Stimulated activated CD8-positive, alpha-beta memory T cell treated with anti-CD3 and anti-CD28 coated beads, Interleukin-4, amount 100 ng/mL, for 4 hours (primary cell): ENCODE measurements at places on chromosomes 2 and 18.
A peak's percentile ranks its signal among the peaks of the same experiment; 100 is the strongest.

- DNase-seq, result no peak
These were observed 280.5 kb downstream of the CAMKMT start for GRCh38 chr2:44642123-44642857.

DNA sequence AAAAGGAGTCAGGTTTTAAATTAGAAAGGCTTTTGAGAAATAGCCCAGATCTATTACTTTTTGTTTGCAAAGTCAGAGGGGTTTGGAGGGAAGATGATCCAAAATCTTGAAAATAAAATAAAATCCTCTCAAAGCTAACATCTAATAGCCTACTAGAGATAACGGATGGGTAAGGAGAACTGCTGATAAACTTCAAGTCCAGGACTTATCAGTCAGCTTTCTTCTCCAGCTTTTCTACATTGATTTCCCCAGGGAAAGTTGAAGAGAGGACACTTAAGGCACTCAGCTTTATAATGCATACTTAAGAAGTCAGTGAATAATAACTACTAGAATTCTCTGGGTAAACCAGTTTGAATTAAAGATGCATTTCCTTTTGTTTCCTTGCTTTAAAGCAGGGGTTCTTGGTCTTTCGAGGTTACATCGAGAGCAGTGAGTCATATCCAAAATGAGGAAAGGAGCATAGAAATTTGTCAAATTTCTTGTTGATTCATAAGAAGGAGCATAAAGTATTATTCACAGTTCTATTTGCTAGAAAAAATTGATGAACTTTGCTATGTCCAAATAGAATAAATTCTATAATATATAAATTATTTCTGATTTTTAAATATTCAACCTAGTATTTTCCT lies 43.2 kb upstream of the ITPRID2 start:
- DNase-seq, result no peak

DNA sequence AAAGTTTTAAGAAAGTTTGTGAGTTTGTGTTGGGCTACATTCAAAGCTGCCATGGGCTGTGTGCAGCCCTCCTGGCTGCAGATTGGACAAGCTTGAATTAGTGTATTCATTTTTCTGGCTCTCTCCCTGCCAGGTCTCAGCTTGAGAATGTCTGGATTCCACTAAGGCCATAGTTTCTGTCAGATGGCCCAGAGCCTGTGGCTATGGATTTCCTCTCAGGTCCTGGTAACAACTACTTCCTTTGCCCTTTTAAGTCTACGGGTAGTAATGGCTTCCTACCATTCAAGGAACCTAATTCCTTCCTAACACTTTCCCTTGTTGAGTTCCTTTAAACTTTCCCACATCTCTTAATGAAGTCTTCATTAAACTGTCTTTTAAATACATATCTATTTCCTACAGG lies 24.3 kb upstream of the PSMD14 start:
- DNase-seq, result no peak

DNA sequence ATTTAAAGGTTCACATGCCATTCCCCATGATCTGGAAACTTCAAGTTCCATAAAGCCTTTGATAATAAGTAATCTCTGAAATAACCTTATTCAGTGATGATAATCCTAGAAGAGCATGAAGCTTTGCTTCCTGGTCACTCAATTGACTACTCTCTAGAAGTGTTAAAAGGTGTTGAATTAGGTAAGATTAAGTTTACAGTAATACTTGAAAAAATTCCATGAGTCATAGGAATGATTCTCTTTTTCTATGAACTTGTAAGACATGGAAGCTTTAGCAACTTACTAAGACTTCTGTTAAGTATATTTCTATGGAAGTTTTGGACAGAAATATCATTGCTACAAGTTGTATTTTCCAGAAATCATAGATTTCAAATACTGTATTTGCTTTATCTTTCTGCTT lies 100.6 kb downstream of the MYO1B start:
- no peak for DNase-seq

GRCh38 chr2:240988571-240989271 lies 9.7 kb upstream of the SNED1 start:
- DNase-seq, result no peak

GRCh38 chr2:28661589-28662001 lies 90.0 kb upstream of the PPP1CB start:
- no peak for DNase-seq

DNA sequence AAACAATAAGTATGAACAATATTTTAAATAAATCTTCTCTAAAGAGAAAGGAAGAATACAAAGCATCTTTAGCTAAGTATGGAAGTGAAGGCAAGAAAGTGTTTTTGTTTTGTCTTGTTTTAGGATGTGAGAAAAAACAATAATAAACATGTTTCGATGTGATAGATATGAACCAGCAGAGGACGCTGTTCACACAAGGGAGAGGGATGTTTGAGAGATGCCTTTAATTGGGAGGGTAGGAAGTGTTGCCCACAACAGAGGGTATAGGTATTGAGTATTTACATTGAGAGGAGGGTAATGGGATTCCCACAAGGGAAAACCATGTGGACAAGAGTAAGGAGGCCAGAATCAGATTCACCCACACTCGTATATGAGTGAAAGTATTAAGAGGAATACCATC lies 55.1 kb downstream of the CDH19 start:
- no peak for DNase-seq

- peak; percentile 24 for DNase-seq
These were observed 31.6 kb upstream of the SNORC start for GRCh38 chr2:232838406-232838874.

DNA sequence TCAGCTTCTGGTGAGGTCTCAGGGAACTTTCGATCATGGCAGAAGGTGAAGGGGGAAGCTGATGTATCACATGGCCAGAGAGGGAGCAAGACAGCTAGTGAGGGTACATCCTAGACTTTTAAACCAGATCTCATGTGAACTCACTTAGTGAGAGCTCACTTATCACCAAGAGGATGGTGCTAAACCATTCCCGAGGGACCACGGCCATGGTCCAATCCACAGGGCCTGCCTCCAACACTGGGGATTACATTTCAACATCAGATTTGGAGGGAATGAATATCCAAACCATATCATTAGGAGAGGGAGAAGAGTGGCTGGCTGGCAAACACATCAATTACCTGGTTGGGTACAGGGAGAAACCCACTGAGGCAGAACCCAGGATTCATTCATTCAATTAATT lies 75.7 kb upstream of the HAAO start:
- no peak for DNase-seq

DNA sequence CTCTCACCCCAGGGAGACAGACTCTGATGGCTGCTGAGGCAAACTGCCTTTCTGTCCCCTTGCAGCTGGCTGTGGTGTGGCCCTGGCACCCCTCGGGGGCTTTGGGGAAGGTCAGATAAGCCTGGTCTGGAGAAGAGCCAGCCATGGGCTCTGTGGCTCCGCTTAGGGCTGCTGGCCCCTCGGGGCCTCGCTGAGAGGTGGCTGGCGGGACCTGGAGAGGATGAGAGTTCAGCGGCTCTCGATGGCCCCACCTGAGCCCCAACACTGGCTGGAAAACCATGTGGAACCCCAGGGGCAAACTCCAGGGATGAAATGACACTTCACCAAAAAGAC lies 56.1 kb upstream of the ASAP2 start:
- DNase-seq, result no peak

DNA sequence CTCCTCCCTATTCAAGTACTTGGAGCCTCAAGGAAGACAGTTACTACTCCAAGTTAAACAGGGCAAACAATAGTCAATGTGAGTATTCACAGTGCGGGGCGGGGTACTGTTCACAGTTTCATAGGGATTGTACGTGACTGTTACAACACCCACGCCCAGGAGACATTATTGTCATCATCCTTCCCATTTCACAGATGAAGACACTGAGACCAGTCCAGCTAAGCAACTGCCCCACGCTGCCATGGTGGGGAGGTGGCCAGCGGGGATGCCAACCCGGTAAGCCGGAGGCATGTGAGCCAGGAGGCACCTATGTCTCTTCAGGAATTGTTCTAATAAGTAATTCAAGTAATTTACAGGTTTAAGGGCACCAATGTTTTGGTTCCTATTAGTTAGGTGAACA lies 982 bp downstream of the HJURP start:
- DNase-seq, result no peak

DNA sequence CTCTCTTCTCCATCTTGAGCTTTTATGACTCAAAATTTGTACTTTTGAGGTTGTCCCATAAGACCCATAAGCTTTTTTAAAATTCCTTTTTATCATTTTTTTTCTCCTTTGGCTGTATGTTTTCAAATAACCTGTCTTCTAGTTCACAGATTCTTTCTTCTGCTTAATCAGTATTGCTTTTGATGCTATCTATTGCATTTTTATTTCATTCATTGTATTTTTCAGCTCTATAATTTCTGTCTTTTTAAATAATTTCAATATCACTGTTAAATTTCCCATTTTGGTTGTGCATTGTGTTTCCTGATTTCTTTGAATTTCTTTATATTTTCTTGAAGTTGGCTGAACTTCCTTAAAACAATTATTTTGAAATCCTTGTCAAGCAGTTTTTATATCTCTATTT lies 4.8 kb upstream of the XDH start:
- DNase-seq, result no peak
